ENCODE measurements at places on chromosomes 11 and 22.
A peak's percentile ranks its signal among the peaks of the same experiment; 100 is the strongest.

- peak; percentile 48 for DNase-seq
Measured at GRCh38 chr11:91773090-91773489, 451.5 kb upstream of the FAT3 start.

DNA sequence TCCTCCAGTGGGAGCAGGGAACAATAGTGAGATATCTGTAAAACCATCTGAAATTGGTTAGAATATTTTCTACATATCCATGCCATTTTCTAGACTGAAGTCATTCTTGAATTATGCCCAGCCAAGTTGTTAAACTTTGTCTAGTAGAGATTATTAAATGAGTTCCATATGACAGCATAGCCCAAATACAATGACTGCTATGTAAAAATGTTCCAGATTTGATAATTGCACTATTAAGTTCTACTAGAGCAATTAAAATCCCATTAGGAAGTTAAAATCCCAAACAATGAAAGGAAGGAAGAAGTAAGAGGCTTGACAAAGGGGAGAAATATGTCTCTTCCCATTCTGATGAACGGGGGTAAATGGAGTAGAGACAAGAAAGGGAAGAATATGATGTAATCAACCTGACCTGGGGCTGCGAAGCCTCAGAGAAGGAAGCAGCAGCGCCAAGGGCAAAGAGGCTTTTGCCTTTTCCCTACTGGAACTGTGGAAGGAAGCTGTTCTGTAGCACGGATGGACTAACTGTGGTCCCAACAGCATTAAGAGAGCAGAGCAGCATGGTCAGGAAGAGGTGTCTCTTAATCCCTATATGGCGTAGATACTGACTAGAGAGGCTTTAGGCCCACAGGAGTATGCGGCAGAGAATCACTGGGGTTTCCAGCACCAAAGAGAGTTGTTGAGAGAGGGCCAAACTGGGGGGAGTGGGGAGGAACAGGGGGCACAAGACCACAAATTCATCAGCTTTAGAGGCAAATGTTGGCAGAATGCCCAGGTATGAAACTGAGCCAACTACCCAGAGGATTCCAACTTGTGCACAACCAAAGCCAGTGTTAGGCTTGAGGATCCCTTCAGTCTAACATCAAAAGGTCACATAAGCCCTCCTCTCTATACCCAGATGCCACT is 26.7 kb downstream of the RRP8 start:
- no peak for DNase-seq

- DNase-seq: peak; percentile 71
Measured at GRCh38 chr11:11025087-11025486, 167.2 kb upstream of the ZBED5 start.

GRCh38 chr11:123195188-123196059 is at the start of gene CLMP:
Gene CLMP (minus strand): TSS chr11:123195248. CDS start chr11:123194940, 308 bp downstream.
- peak; percentile 62 for DNase-seq
